ENCODE measurements at places on chromosomes 7 and 10. TPM values are rescaled to one million over a fixed set of nuclear protein-coding genes. Genes with fewer than 3 reads are reported as not detected.

Gene JCAD
- 0.49 TPM for total RNA-seq

Gene DNAH11
- total RNA-seq = 10.0 TPM

Gene IKZF1
- total RNA-seq = not detected

GRCh38 chr7:23012908-23013714 is 819 bp downstream of the HYCC1 start:
- peak; percentile 41 for DNase-seq

- DNase-seq = peak; percentile 40
Measured at GRCh38 chr7:18703685-18704084, 208.1 kb downstream of the HDAC9 start.

Measured in RPMI7951 (cell line).